ENCODE measurements at places on chromosomes 3 and 15.
A peak's percentile ranks its signal among the peaks of the same experiment; 100 is the strongest.

DNA sequence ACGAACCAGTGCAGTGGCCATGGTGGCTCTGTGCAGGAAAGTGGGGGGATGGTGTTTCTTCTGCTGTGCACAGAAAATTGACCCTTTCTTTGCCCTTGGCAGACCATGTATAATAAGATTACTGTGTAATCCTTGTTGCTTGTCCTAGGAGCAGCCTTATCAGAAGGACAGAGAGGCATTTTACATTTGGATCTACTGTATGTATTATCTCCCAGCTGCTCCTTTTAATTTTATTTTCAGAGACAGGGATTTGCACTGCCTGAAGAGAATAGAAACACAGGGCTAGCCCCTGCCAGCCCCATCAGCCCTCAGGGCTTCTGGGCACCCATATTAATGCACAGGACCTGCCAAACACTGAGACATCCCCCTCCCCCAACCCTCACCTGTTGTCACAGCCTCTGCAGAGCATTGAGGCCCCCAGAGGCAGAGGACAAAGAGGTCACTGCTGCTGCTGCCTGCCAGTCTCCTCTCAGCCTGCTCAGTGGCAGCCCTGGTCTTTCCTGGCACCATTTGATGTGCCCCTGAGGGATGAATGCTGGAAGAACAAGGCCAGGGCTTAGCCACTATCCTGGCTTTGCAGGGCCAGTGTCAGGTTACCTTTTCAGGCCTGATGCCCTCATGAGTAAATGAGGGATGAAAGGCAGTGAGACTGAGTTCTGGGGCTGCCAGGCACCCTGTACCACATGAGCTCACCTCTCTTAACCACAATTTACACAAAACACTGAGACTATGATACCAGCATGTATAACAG lies 533.4 kb downstream of the NTRK3 start:
- no peak for DNase-seq

DNA sequence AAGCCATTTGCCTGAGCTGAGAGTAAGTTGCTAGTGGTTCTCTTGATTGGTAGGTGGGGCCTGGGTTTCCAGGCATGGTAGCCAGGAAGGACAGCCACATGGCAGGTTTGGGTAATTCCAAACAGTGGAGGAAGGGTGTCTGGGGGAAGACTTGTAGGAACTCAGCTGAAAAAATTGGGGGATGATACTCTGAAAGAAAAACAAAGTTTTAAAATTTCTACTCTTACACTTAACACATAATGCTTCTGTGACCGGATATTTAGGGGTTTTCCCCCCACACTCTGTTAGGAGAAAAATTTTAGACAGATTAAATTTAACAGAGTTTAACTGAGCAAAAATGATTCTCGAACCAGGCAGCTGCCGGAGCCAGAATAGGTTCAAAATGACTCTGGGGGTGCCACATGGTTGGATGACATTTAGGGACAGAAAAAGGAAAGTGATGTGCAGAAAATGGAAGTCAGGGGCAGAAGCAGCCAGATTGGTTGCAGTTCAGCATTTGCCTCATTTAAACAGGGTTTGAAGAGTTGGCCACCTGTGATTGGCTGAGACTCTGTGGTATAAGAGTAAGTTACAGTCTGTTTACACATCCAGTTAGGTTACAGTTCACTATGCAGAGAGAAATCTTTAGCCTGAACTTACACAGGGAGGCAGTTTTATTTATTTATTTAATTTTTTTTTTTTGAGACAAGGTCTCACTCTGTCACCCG lies 8.1 kb downstream of the B2M start:
- DNase-seq, result no peak

DNA sequence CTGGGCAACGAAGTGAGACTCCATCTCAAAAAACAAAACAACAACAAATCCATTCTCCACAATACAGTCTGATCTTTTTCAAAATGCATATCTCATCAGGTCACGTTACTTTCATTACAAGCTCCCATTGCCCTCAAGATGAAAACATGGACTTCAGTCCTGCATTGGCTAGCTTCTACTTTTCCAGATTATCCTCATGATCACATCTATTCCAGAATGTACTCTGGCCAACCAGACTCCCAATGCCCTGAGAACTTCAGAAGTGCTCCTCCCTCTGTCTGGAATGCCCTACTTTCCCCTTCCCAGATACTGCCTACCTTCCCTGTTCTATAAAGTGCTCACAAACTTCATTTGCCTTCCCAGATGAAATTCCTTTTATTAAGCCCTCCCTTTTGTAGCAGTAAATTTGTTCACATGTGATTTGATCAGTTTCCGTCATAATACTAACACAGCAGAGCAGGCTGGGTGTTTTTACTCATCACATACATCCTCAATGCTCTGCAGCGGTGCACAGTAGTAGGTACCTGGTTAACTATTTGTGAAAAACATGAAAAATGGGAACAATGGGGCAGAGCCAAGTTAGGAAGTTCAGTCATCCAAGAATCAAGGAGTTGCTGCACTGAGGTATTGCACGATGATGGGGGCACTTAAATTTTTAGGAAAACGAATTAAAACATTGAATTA lies 5.3 kb downstream of the RPL22L1 start:
- no peak for DNase-seq

DNA sequence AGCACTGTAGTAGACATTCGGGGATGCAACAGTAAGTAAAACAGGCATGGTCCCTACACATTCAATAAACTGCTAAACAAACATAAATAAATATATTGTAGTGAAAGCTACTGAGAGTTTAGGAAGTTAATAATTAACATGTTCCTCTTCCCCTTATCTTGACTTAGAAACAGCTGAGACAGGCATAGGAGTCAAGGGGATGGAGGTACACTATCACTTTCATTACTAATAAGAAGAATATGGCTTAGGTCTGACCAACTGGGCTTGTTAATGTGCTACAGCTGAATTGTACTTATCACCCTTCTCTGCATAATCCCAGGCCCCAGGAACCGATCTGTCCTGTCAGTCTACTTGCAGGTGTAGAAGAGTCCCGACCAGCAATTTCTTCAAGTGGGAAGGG lies 116.3 kb upstream of the DAZL start:
- DNase-seq, result no peak

- no peak for DNase-seq
Observed at GRCh38 chr15:92669432-92669831, 13.9 kb upstream of the FAM174B start.

DNA sequence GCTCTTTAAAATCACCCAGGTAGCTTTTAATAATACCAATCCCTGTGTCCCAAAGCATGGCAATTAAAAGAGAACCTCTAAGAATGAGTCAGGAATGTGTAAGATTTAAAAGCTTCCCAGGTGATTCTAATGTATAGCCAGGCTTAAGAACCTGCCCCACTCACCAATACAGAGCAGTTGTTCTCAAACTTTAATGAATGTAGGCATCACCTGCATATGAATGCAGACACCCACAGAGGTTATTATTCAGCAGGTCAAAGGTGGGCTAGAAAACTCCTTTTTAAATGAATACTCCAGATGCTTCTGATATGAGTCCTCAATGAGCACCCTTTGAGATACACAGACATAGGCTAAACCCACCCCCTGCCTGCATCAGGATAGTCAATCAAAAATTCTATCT lies 298.1 kb upstream of the KCNMB2 start:
- DNase-seq, result no peak

DNA sequence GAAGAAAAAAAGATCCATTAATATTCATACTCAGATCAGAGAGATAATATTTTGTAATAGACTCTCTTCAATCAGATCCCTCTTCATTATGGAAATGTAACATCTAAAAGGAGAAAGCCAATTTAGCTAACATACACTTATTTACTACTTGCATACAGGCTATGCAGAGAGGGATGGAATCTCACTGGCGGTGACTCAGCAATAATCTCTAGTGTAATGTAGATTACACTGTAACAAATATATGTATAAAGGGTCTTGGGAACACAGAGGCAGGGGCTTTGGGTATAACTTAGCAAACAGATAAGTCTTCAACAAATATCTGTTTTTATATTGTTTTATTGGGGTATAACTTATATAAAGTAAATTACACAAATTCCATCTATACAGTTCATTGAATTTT lies 69.6 kb downstream of the CGNL1 start:
- no peak for DNase-seq

DNA sequence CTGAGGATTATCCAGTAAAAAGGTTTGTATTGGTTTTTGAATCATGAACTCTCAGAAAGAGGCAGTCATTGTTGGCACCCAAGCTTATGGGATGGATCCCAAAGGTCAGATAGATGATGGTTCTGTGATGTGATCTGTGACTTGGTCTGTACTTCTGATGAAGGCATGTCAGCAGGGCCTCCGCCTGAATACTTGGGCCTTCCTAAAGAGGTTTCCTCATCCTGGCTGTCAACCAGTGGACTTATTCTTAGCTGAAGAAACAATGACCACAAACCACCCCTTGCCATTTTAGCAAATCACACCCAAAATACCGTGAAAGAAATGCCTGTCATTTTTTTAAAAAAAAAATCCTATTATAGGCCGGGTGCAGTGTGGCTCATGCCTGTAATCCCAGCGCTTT lies 48.2 kb upstream of the SLC9A9 start:
- DNase-seq, result no peak

DNA sequence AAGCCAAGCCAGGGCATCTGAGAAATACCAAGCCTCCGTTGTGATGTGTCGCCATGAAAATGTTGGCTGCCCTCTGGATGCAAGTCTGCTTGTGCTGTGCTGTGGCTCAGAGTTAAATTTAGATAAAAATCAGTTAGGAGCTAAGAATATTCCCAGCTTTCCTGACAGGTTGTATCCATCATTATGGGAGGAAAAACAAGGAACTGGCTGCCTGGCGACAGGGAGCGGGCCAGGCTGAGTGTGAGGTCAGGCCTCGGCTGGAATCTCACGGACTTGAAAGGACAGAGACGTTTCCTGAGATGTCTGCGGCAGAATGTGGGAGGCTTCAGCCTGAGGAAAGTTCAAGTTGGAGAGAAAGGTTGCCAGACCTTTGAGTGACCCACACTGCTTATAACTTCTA lies 213.8 kb downstream of the THSD4 start:
- no peak for DNase-seq

DNA sequence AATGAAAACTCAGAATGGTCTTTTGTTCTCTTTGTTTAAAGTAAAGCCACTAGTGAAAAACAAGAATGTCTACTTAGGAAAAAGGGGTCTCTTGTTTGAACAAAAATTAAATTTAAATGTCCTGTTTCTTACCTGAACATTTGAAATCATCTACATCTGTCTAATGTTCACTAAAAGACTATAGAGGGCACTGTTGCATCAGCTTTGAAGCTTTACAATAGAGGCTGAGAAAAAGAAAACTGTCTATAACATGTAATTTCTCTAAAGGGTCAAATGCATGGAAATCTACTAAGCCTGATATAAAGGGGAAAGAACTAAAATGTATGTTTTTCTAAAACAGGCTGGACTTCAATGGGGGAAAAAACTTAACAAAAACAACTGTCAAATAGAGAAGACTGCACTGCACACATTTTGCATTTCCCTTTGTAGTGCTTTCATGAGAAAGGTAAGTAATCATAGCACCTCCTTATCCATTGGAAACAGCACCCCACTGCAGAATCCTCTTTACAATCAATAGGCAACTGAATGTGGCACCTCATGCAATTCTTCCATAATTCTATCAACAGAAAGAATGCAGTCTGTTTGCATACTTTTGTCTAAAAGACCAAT lies 26.3 kb downstream of the DPH6 start:
- peak; percentile 55 for DNase-seq

DNA sequence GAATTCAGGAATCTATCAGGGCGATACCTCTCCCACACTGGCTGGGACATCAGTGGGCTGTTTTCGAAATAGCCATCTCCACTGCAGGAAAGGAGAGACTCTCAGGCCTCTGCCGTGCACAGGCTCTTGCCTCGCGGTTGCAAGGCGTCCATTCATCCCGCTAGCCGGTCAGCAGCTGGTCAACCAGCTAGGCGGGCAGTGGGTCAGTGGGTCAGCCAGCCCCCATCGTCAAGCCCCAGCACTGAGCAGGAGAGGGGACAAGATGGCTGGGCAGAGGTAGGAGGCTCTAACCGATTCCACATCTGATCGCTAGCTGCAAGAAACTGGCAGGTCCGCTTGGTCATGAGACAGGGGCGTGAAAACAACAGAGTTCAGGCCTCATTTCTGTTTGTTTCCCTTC lies 45.1 kb downstream of the MUC4 start:
- DNase-seq, result no peak

GRCh38 chr15:77035584-77035983 lies 35.3 kb downstream of the TSPAN3 start:
- no peak for DNase-seq

DNA sequence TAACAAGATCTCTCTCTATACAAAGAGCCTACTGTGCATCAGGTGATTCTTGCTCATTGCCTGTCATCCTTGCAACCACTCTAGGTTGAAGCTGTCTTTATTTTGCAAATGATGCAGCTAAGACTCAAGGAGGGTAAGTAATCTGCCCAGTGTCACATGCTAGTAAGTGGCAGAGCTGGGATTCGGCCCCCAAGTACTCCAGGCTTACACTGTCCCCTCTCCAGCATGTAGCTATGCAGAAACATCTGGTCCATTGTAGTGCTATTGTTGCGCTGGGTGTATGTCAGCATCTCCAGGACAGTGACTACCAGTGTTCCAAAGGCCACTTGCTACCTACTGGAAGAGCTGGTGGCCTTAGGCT lies 248.9 kb downstream of the SLCO3A1 start:
- DNase-seq, result no peak

- DNase-seq, result no peak
Observed at GRCh38 chr15:90780916-90781315, 63.8 kb downstream of the BLM start.

DNA sequence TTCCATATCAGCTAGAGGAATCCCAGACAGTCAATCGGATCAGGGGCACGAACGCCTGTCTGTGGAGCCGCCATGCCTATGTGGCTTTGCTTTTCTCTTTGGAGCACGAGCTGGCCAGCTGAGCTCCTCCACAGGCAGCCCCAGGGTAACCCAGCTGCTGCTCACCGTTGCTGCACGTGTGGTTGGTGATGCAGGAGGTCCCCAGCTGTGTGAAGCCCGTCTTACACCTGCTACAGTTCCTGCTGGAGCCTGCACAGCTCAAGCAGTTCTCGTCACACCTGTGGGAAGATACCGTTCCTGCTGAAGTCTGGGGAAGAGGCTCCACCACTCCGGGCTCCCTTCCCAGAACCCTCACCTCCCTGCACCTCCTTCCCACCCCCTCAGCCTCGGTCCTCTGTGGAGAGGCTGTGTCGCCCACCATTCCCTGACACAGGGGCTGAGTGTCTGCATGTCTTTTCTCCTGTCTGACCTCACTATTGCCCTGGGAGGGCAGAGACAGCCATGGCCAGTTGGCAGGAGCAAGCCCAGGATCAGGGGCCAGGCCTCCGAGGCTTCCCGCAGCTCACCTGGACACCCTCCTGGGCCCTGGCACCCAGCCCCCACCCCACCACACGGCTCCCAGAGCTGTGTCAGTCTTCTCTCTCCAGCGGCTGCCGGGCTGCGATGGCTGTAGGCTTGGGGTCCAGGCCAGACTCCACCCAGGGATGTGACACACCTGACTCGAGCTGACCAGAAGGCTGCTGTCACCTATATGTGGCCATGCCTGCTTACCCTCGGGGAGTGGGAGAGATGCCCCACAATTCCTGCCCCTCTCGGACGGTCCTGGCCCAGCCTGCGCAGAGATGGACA lies 12.2 kb upstream of the SNRPA1 start:
- DNase-seq, result no peak
